Renal cortex interstitium (tissue), 15 donors: ENCODE measurements at places on chromosomes 7 and 10. TPM values are rescaled to one million over a fixed set of nuclear protein-coding genes. Genes with fewer than 3 reads are reported as not detected.

DNA sequence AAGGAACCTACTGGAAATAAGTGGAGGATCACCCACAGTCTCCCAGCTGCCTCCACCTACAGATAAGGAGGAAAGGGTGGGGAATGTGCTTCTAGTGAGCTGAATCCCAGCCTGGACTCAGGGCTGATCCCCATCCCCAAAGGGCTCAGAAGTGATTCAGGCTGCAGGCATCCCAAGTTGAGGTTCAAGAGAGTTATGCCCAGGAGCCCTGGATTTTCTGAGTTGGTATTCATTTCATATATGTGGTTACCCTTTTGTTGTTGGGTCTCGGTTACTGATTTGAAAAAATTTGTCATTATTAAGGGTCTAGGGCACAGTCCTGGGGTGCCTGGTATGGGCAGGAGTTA, 30.0 kb upstream of the SRGN start:
- no peak for DNase-seq

DNA sequence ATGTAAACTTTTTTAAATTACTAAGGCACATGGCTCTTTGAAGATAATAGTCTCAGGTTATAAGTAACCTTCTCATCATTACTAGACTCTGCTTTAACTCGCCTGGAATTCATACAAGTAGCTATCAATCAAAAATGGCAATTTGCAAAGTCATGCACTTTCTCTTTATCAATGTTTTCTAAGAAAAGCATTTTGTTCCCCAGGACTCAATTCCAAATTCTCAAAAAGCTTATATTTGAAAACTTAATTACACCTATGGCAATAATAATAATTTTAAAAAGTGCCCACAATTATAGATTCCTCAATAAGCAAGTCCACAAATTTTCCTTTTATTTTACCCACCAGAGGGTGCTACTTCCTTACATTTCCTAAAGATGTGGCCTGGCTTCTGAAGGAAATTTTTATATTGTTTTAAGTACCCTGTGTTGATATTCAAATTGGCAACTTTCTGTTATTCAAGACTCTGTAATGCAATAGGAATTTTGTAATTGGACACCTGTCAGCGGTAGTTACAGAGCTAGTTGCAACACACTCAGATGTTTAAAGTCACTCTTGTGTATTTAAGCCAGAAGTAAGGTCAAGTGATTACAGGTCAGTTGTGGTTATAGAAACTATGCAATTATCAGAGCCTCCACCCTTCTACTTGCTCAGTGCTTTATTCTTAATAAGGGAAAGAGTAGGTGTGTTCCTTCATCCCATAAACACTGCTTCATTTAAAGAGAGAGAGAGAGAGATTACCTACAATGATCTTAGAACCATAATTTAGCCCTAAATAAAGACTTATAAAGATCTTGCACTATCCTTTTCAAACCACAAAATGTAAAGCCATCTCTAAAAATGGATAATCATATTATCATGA, 47.1 kb upstream of the HYAL4 start:
- peak; percentile 44 for DNase-seq

DNA sequence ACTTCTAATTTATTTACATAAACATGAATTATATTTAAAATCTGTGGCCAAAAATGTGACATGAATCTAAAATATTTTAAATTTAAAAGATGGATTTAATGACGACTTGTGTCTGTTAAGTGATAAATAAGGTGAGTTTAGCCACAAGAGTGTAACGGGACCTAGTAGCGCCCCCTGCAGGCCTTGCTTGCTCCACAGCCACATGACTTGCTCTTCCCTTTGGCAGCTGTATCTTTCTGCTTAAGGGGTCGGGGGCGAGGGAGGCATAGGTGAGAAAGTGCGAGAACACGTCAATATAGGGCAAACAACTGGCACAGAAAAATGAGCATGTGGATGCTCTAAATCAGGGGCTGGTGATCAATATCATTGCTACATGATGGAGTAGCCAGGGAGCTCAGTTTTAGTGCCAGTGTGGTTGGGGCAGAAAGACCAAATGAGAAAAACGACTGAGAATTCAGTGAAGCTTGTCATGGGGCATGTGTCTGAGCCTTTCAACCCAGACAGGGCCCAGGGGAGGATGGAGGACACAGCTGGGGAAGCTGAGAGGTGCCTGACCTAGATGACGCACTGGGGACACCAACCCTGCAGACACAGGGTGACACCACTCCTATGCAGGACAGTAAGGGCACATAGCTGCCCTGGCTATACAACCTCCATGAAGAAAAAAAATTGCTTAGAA, 49.8 kb downstream of the PAXIP1 start:
- DNase-seq, result peak; percentile 4

GRCh38 chr7:134018306-134018705, 108.8 kb upstream of the LRGUK start:
- DNase-seq, result no peak

GRCh38 chr10:99742254-99742653, 10.2 kb downstream of the CUTC start:
- no peak for DNase-seq

DNA sequence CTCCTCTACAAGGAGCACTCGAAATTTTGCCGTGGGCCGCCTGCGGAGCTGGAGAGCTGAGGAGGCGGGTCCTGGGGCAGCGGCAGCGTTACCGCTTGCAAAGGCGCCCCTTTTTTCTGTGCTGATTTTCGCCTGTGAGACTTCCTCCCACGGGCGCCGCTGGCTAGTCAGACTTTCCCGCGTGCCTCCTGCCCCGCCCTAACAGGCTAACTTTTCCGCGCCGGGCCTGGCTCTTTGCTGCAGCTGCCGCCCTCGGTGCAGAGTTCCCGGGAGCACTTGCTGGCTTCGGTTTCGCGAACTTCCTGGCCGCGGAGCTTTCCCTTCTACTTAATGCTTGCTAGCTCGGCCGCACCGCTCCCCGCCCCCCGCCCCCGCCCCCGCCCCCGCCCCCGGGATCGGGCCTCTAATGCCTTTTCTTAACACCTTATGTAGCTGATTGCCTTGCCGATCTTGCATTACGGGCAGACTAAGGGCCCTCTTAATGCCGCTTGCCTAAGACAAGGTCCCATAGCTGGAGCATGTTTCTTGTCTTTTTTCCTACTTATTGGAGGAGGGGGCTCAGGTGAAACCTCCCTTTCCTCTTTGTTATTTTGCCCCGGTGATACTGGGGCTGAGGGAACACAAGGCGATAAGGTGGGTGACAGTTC, 37.9 kb upstream of the RASGEF1A start:
- peak; percentile 30 for DNase-seq

- DNase-seq, result no peak
Measured at GRCh38 chr10:17175551-17175950, 25.9 kb downstream of the TRDMT1 start.

- DNase-seq, result no peak
Measured at GRCh38 chr10:20771051-20771450, 126.1 kb downstream of the NEBL start.

DNA sequence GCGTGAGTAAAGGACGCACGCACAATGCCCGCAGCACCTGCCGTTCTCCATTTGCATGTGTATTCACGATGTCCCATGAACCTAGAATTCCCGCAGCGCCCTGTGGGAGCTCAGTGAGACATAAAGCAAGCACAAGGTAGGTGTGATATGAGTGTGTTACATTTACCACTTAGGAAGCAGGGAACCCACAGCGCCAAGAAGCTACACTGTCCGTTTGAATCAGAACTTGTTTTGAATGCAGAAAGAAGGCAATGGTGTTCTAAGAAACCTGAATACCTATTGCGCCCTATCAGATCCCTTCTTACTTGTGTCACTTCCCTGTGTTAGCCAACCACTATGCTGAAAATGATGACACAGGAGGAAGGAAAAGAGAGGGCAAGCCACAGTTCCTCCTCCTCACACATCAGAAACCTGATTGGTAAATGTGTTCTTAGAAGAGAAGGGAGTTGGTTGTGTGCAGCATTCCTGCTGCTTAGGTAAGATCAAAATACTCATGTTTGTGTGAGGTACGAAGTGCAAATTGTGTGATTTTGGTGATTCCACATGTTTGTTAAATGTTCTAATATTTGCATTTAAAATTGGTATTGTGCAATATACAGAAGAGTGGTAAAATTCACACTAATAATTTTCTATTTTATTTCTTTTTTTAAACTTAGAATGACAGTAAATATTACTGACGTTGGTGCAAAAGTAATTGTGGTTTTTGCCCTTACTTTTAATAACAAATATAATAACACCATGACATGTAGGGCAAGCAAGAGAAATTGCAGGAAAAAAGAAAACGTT, 185.4 kb downstream of the SEC23IP start:
- DNase-seq, result no peak

GRCh38 chr7:815284-816216, 16.7 kb upstream of the SUN1 start:
- DNase-seq, result no peak

GRCh38 chr10:64023926-64024470, 502.8 kb downstream of the REEP3 start:
- no peak for DNase-seq

DNA sequence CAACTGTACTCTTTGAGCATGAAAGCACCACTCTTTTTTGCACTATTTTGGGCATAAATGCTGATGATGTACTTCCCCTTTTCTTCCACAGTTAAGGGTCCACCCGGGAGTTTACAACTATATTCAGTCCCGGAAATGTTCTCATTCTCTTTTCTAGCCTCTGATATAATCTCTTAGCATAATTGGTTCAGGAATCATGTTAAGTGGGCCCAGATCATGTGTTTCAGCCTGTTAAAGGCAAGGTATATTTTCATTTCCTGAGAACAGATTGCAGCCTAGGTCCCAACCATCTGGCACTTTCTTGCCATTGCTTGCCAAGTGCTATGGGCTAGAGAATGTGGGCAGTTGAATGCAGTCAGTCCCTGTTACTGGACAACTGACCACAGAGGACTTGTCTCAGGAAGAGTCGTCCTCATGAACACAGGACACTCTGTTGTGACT, 111.4 kb upstream of the GLCCI1 start:
- DNase-seq, result no peak

DNA sequence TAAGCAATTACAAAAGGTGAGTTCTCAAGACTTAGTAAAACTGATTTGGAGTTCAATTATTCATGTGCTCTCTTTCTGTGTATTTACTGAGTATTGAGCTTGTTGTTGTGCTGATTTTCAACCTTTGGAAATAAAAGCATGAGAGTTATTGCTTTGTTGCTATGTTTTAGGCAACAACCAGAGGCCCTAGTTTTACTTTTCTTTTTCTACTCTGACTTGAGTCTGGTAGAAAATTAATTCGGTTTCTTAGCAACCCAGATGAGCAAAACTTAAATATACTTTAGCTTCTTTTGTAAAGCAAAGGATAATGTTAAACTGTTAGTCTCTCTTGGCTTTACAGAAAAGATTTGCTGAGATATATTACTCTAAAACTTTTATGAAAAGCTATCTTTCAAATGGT, 66.4 kb upstream of the SCIN start:
- peak; percentile 11 for DNase-seq

- no peak for DNase-seq
Measured at GRCh38 chr7:20226860-20227259, 9.7 kb upstream of the MACC1 start.

GRCh38 chr7:80623503-80624252, 14.8 kb upstream of the CD36 start:
- DNase-seq, result no peak

GRCh38 chr7:81549484-81550016, 220.3 kb downstream of the HGF start:
- no peak for DNase-seq

- no peak for DNase-seq
Measured at GRCh38 chr10:121183236-121183635, 332.1 kb downstream of the WDR11 start.

GRCh38 chr10:84876116-84876999, 548.0 kb downstream of the CCSER2 start:
- no peak for DNase-seq

DNA sequence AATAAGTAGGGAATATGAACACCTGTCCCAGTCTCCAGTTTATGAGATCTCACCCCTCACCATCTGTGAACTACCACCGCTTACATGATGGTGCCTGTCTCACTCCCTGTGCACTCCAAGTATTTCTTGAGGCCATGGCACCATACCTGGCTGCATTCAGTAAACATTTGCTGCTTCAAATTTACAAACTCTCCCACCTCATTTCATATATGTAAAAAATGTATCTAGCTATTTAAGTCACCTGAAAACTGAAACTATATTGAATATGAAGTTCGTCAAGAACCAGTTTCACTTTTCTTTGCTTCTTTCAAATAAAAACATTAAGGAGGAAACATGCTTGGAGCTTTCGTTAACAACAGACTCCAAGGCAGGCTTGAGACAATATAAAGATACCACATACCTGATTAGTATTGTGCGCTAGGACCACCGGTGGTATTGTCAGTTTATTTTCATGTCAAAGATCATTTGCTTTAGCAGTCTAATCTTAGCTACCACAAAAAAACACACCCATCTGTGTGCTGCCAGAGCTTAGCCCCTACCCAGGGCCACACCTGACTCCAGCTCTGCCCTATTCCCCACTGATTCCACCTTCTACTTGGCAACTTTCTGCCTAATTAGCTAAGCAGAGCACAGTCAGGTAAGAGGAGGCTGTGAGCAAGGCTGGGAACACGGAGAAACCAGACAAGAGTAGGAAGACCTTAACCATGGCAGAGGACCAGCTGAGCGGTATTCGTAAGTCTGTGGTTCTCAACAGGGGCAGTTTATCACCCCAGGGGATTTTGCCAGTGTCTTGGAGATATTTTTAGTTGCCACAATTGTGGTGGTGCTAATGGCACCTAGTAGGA, 92.0 kb downstream of the ZFAND4 start:
- no peak for DNase-seq

- no peak for DNase-seq
Measured at GRCh38 chr10:57959318-57960006, 308.2 kb downstream of the IPMK start.

GRCh38 chr7:137878333-137878961, 31.7 kb upstream of the DGKI start:
- DNase-seq, result no peak

Gene SPDYE6
- polyA plus RNA-seq, result 2.9 TPM

Gene RAPGEF5
- 36.1 TPM for polyA plus RNA-seq

Gene VWC2
- polyA plus RNA-seq, result 1.1 TPM

Gene MBL2
- polyA plus RNA-seq, result not detected

Gene ZC3HAV1L
- 20.9 TPM for polyA plus RNA-seq

Gene CTTNBP2
- 34.5 TPM for polyA plus RNA-seq

Gene FOXI2
- polyA plus RNA-seq, result 2.2 TPM

Gene ZNF282
- 23.4 TPM for polyA plus RNA-seq

Gene A1CF
- polyA plus RNA-seq, result 8.7 TPM

Gene LDB3
- polyA plus RNA-seq, result 1.5 TPM

Gene RAB19
- 3.3 TPM for polyA plus RNA-seq

Gene VPS37D
- polyA plus RNA-seq, result 17.7 TPM

Gene PNLIP
- not detected for polyA plus RNA-seq

Gene ZNF680
- 19.9 TPM for polyA plus RNA-seq
